ENCODE measurements at places on chromosomes 11 and 22.

- no peak for DNase-seq
Measured at GRCh38 chr22:27064386-27064785, 407.0 kb downstream of the MIAT start.

DNA sequence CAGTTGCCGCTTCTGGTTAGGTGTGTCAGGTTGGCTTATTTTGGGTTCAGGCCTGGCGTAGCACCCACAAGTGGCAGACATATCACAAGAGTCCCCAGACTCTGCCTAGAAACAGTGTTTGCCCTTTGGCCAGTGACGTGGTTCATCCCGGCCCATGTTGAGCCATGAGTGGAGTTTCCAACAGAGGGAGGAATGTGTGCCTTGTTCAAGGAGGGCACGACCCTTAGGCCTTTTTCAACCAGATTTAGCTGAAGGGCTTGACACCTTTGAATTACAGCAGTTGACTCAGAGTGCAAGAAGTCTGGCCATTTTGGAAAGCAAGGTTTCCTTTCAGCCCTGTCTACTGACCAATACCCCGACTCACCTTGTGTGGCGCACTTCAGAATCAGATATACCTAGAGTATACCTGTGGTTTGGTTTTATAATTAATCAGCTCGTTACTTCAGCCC is 15.1 kb upstream of the AIFM3 start:
- DNase-seq: no peak

- DNase-seq: no peak
Measured at GRCh38 chr22:30564761-30565119, 9.7 kb downstream of the GAL3ST1 start.

DNA sequence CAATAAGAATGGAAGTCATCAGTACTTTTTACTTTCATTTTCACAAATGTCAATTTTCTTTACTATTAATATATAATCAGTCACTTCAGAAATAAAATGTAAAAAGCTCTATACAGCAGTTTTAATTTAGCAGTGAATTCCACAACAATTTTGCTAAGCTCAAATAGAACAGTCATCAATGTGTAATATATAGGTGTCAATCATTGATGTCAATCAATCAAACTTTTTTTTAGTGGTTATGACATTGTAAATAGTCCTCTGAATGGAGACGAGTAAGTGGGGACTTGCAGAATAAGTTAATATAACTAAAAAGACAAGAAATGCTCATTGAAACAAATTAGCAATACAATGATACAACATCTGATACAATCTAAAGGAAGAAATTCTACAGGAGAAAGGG is 327.4 kb downstream of the GUCY1A2 start:
- DNase-seq: no peak

GRCh38 chr11:358129-358800 is 11.0 kb upstream of the B4GALNT4 start:
- no peak for DNase-seq

GRCh38 chr11:110524238-110524637 is 94.5 kb downstream of the FDX1 start:
- no peak for DNase-seq

- no peak for DNase-seq
Measured at GRCh38 chr11:134207538-134208239, 16.1 kb downstream of the NCAPD3 start.

DNA sequence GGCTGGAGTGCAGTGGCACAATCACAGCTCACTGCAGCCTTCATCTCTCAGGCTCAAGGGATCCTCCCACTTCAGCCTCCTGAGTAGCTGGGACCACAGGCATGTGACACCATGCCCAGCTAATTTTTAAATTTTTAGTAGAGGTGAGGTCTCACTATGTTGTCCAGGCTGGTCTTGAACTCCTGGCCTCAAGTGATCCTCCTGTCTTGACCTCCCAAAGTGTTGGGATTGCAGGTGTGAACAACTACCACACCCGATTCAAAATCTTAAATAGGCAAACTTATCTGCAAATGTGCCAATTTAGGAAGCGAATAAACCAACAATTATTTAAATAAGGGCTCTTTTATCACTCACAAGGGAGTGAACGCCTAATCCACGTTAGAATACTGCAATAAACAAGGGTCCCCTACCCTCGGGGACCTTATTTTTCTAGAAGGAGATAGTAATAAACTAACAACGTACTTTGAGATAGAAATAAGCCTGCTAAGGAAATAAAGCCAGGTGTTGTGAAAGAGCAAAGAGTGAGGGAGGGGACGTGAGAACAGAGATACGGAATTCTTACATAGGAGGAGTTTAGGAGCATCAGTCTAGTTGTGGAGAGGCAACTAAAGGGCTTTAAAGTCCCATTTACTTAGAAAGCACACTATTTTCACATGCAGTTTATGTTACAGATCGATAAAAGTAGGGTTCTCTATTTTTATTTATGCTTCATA is 3.0 kb upstream of the WEE1 start:
- DNase-seq: no peak

DNA sequence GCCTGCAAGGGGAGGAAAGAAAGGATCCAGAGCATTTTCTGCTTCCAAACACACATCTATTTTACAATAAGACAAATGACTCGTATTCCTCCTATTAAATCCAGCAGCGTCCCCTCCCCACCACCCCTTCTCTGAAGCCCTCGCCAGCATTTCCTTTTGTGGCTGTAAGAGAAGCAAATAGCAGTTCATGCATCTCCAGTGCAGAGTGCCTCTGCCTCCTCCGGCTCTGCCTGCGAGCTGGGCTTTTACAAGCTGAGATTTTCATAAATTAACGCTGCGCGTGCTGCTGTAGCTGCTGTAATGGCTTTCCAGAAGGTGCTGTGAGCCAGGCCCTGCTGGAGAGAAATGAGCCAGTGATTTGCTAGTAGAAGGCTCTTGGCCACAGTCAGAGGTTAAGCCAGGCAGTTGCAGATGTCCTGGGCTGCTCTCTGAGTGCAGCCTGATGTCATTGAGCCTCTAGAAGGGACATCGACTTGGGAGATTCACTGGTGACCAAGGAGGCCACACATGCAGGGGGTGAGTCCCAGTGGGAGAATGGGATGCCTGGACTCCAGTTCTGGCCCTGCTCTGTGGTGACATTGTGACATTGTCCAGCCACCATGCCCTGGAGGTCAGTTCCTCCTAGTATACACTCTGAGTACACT is 134.5 kb upstream of the NAV2 start:
- DNase-seq: no peak

- no peak for DNase-seq
Measured at GRCh38 chr11:106186630-106187029, 109.2 kb downstream of the AASDHPPT start.
